ENCODE measurements at places on chromosomes 6 and 20.

DNA sequence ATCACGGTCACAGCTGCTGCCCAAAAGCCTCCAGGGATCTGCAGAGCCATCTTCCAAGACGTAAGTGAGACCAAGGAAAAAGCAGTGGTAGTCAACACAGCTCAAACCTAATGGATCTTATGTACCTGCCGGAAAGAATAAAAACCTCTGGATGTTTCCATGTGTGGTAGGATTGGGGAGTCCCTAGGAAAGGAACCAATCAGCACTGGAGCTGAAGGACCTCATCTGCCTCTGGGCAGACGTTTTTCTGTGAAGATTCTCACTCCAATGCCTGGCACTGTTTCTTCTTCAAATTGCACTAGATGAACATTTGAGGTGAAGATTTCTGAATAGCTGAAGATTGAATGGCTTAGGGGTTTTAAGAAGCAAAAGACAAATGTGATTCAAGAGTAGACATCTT, at the start of gene HLA-DQB2:
TSS of gene HLA-DQB2 (minus strand) at position 112 of the 400 bp plus-strand sequence. CDS start at position 50, 62 bp downstream.
- no peak for DNase-seq

GRCh38 chr20:51930775-51931174, 128.5 kb upstream of the SALL4 start:
- no peak for DNase-seq

DNA sequence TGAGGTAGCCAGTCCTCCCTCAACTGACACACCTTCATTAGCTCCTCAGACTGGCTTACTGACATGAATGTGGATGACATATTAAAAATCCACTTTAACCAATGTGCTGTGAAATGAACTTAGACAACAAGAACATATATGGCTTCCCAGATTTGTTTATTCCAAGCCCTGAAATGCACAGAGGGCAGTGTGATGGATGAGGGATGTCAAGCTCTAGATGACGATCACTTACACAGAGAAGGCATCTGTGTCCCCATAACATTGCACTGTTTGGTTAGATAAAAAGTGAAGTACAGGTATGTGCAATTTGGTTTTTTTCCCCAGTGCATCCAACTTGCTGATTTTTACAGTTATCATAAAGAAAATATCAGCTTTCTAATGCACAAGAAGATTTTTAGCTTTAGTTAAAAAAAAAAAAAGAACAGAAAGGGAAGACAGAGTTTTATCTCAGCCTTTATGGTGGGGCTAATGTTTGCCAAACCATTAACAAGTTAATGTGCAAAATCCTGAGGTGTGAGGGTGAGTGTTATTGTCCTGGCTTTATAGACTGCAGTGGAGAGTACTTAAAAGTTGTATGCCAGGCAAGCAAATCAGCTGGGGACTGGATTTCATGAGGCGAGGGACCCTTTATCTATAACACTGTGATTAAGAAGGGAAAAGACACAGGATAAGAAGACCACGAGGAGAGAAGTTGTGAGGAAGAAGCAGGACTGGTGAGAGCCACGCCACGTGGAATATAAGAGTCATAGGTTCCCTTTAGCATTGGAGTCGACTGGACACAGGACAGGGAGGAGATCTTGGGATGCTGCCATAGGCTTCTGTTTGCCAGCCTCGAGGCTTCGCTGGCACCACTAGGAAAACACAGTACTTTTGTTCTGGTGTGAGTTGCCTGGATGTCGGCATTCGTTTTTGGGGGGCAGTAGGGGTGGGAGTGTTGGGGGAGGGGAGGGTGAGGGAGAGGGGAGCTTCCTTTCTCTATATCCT, 90.0 kb upstream of the BACH2 start:
- DNase-seq: no peak

- DNase-seq: no peak
Measured at GRCh38 chr6:56938649-56939191, 16.2 kb upstream of the BEND6 start.

DNA sequence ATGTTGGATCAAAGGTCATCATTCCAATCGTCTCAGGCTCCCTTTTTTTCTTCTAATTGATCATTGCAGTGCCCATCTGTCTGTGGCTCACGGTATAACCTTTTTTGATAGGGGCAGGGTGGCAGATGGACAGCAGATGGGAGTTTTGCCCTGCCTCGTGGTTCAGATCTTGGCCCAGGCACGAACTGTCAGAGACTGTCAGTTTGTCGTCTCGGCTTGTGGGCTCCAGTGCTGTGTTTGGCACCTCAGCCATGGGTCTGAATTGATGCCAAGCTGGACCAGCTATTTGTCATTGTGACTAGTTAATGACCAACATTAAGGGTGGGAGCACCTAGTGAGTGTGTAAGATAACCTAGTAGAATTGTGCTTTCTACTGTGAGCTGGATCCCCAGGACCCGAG, 197.6 kb downstream of the PRL start:
- DNase-seq: no peak

- DNase-seq: no peak
Measured at GRCh38 chr6:75135450-75135849, 70.4 kb downstream of the COL12A1 start.

DNA sequence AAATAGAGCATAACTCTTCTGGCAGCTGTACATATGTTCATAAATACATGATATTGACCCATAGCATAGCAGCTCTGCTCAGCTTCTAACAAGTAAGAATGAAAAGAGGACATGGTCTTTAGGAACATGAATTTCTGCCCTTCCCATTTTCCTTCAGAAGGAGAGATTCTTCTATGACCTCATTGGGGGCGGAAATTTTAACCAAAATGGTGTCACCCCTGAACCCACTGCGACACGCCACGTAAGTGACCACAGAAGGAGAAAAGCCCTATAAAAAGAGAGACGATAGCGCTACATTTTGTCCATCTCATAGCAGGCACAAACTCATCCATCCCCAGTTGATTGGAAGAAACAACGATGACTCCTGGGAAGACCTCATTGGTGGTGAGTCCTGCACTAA, at the start of gene IL17A:
TSS of gene IL17A (plus strand) at position 301 of the 400 bp plus-strand sequence. CDS start at position 358, 57 bp downstream.
- DNase-seq: no peak

GRCh38 chr6:125231133-125231532, 70.6 kb downstream of the HDDC2 start:
- no peak for DNase-seq

GRCh38 chr6:166830185-166830890, 126.0 kb downstream of the RNASET2 start:
- DNase-seq: no peak

GRCh38 chr6:169568314-169569087, 133.3 kb downstream of the WDR27 start:
- DNase-seq: no peak

DNA sequence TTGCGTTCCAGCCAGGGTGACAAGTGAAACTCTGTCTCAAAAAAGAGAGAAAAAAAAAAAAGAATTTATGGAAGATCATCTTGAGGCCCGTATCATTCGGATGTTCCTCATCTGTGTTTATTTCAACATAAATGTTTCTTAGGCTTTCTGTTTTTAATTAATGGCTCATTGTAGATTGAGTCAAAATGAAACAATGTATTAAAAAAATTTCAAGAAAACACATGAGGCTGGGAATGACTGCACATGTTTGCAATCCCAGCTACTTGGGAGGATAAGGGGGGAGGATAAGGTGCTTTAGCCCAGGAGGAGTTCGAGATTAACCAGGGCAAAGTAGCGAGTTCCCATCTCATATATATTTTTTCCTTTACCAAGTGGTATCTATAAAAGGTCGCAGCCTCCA, 47.3 kb downstream of the ITCH start:
- DNase-seq: no peak

DNA sequence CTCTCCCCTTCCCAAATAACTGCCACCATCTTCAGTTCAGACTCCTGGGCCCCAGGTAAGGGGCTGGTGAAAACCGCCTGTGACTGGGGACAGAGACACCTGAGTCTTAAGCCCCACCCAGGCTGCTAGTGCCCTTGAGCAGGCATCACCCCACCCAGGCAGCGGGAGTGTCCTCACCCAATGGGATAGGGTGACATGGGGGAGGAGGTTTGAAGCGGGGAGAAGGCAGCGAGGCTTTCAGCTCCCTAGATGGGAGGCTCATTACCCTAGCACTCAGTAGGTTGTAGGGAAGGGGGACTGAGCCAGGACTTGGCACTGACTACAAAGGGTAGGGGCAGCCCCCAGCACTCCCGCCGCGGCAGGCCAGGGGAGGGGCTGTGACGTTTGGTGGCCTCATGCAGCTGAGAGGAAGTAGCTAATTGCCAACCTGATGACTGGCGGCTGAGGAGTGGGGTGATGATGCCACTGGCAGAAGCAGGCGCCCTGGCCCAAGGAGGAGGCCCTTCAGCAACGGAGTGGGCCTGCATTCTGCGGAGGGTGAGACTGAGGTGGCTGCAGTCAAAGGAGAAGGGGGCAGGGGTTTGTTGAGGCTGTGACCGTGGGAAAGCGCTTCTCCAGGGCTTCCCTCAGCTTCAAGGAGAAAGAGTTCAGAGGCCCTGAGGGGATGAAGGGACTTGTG, 126.9 kb downstream of the MRPL14 start:
- peak; percentile 64 for DNase-seq

DNA sequence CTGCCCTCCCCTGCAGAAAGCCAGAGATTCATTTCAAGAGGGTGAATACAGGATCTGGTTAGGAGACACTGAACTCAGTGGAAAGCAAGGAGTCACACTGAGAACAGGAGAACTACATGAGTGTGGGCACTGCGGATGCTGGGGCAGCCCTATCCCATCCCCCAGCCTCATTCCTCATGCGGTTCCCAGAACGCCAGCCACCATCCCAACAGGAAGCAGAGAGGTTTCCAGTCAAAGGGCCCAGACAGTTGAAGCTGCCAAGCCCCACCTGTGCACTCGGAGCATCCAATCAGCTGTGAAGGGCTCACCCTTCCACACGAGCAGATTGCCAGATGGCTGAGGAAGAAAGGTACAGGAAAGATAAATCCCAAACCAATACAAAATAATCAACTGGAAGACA, 50.7 kb upstream of the PRND start:
- no peak for DNase-seq

- DNase-seq: no peak
Measured at GRCh38 chr6:23533944-23534343, 592.1 kb upstream of the NRSN1 start.

- DNase-seq: no peak
Measured at GRCh38 chr6:31293343-31293742, 21.5 kb upstream of the HLA-C start.

GRCh38 chr6:163608204-163608644, 193.7 kb downstream of the QKI start:
- DNase-seq: no peak

- DNase-seq: no peak
Measured at GRCh38 chr6:11727998-11728961, 50.3 kb downstream of the ADTRP start.

DNA sequence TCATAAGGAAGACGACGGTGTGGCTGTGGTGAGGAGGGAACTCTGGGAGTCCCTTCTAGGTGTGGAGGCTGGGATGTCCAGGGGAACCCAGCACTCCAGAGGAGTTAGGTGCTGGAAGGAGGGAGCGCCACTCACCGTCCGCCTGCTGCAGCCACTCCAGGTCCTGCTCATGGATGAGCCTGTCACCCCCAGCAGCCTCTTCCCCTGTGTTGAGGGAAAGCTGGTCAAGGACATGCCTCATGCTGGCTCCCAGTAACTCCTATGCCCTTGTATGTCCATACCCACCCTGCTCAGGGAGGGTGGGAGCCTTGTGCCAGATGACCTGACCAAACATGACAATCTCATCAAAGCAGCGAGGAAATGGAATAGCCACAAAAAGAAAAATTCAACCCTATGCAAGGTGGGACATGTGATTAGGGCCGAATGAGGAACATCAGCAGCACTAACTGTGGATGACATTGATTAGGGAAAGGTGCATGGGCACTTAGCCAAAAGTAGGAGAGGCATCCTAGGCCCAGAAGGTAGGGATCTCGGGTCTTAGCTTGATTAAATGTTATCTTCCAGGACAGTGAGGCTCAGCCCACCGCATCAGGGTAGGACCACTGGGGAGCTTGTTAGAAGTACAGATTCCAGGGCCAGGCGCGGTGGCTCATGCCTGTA, 3.0 kb downstream of the DNPH1 start:
- DNase-seq: no peak

DNA sequence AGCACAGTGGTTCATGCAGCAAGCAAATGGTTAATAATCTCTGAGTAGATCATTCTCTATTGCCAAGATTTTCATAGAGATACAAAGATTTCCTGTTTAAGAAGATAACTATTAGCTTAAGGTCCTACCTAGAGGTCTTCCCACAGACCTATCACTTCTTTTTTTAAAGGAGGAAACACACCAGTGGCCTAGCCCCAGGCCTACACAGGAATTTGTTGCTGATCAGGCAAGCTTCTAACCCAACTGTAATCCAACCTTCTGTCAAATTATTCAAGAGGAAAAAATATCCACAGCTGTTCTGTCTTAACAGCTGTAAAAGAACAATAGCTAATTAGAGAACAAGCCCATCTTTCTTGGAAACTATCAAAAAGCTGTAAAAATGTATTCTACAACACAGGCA, 332.8 kb downstream of the BTBD9 start:
- no peak for DNase-seq

GRCh38 chr6:37314487-37315156, 39.2 kb upstream of the RNF8 start:
- DNase-seq: peak; percentile 50

- no peak for DNase-seq
Measured at GRCh38 chr6:90714319-90714718, 127.4 kb upstream of the MAP3K7 start.

DNA sequence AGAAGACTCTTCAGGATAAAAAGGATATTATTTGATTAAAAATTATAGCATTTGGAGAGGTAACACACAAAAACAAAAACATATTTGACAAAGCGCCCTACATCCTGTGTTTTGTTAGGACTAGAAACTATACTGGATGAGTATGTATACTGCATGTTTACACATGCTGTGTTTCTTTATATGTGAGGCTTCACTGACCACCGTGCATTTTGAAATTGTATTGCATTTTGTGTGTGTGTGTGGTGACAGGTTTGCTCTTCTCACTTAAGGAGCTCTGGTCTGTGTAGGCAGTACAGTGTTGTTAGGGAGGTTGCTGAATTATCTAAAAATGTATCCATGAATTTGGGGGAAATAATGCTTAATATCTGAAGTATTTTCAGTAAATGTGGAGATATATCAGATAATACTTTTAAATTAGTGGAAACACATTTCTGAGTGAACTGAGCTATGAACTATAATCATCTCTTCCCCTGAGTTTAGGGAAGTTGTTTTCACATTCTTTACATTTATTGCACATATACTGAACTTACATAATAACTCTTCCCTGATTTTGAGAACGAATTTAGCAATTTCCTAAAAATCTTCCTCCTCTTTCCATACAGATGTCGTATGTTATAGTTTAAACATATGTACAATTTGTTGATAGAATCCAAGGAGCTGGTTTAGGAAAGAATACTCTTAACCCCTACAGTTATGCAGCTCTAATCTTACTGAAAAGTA, 43.3 kb downstream of the TMEM170B start:
- no peak for DNase-seq

DNA sequence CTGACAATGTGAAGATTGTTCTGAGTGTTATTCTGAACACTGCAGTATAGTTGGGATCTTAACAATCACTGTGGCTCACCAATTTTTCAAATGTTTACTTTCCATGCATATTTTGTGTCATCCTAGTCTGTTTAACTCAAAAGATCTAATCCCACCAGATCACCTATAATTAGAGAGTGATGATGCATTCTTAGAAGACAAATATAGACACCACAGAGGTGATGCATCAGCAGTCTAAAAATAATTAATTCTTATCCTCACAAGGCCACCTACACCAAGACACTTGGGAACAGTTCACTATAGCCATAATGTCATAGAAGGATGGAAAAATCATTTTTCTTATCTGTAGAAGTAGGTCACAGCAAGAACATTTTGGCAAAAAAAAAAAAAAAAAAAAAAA, 154.8 kb downstream of the UBE3D start:
- DNase-seq: no peak
